ENCODE measurements at places on chromosomes 1 and 21. TPM values are rescaled to one million over a fixed set of nuclear protein-coding genes. Genes with fewer than 3 reads are reported as not detected.

The ASPM gene
- total RNA-seq: 27.8 TPM

The ASB17 gene
- not detected for total RNA-seq

The PAQR6 gene
- total RNA-seq: not detected

The RNU1-1 gene
- total RNA-seq: under 0.01 TPM

The NMNAT2 gene
- 0.56 TPM for total RNA-seq

The GJA9 gene
- total RNA-seq: not detected

The SPRR1B gene
- total RNA-seq: not detected

The FAM43B gene
- not detected for total RNA-seq
